ENCODE measurements at places on chromosomes 3 and 15.

DNA sequence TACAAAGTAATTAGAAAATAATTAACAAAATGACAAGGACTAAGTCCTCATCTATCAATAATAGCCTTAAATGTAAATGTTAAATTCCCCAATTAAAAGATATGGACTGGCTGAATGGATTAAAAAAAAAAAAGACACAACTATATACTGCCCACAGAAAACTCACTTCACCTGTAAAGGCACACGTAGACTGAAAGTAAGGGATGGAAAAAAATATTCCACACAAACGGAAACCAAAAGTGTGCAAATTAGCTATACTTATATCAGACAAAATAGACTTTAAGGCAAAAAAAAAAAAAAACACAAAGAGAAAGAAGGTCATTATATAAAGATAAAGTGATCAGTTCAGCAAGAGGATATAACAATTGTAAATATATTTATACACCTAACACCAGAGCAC is 111.4 kb upstream of the ZBED2 start:
- no peaks in the 10 kb centered on the region for H3K36me3 ChIP-seq
- H3K4me1 ChIP-seq: no peaks in the 10 kb centered on the region
- H3K27me3 ChIP-seq: no peaks in the 10 kb centered on the region

GRCh38 chr15:81939604-81940440 is 106.0 kb downstream of the MEX3B start:
- H3K27ac ChIP-seq: no peak overlapping the region
- no peaks in the 10 kb centered on the region for H3K27me3 ChIP-seq
- no peak overlapping the region for H3K4me3 ChIP-seq
- H3K36me3 ChIP-seq: no peaks in the 10 kb centered on the region
- peak; percentile 61 for DNase-seq

GRCh38 chr15:72198356-72199204 is 993 bp upstream of the GRAMD2A start:
- H3K36me3 ChIP-seq: peaks cover 53% of the 10 kb centered on the region

DNA sequence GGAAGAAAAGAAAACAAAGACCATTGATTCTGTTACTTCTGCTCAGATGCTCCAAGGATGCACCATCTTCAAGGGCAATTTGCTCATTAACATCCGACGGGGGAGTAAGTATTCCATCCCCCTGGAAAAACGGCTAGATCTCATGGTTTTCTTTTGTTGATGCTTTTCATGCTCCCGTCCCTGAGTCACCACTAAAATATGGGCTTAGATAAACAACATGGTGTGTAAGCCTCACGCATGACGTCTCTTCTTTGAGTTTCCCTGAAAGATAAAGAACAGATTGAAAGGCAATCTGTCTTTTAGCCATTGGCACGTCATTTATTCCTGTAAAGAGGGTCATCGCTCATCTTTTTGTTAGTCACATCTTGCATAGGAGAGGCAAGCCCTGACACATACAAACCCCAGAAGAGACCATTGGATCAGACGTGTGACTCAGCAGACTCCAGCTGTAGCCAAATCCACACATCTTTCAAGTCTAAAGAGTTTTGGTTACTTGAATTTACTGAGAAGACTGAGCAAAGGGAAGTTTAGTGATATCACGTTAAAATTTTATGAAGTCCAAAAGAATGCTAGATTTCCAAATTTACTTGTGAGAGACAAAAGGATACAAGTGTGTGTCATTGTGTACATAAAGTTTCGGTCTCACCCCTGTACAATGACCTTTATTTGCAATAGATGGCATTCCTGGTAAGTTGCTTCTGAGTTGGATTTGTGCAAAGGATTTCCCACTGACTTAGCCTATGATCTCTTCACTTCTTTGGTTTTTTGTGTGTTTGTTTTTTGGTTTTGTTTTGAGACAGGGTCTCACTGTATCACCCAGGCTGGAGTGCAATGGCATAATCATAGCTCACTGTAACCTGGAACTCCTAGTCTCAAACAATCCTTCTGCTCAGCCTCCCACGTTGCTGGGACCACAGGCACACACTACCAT is 110.5 kb downstream of the PGPEP1L start:
- H3K36me3 ChIP-seq: peaks cover 64% of the 10 kb centered on the region
- no peak for DNase-seq
- H3K27ac ChIP-seq: peak overlapping the region; percentile 76
- H3K4me1 ChIP-seq: peaks cover 3% of the 10 kb centered on the region

DNA sequence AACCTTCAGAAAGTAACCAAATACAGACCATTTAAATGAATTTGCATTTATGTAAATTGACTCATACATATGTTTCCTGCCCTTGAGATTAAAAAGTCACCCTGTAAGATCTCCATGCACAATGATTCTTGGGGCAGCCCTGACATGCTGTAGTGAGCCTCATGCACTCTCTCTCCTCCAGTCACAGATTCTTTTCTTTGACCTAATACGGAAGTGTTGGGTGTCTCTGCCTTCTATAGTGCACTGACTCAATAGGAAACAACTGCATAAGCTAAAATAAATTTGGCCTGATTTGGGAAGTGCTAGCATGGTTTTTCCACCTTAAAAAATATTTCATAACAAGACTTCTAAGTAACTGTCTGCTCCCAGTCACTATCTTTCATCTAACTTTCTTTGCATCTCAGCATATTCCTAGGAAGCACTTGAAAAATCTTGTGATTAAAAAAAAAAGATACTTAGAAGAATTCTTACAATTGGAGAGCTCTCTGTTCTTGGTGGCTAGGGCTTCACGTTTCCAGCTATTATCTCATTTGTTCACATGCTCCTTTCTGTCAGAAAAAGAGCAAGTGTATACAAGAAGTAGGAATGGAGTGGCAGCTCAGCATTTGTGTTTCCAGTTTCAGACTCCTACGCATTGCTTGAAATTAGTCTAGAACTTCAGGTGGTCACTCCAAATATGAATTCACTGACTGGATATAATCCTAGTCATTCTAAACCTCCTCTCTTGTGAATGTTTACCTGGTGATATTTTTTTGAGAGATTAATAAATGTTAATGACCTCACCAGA is 207.9 kb upstream of the COL8A1 start:
- H3K36me3 ChIP-seq: no peaks in the 10 kb centered on the region
- no peak overlapping the region for H3K27ac ChIP-seq
- H3K4me1 ChIP-seq: no peaks in the 10 kb centered on the region
- H3K4me3 ChIP-seq: no peak overlapping the region

GRCh38 chr3:107897471-107898061 is 193.3 kb downstream of the CD47 start:
- no peaks in the 10 kb centered on the region for H3K36me3 ChIP-seq
- H3K27me3 ChIP-seq: no peaks in the 10 kb centered on the region
- H3K27ac ChIP-seq: no peak overlapping the region
- H3K4me1 ChIP-seq: peaks cover 3% of the 10 kb centered on the region
- H3K4me3 ChIP-seq: no peak overlapping the region

DNA sequence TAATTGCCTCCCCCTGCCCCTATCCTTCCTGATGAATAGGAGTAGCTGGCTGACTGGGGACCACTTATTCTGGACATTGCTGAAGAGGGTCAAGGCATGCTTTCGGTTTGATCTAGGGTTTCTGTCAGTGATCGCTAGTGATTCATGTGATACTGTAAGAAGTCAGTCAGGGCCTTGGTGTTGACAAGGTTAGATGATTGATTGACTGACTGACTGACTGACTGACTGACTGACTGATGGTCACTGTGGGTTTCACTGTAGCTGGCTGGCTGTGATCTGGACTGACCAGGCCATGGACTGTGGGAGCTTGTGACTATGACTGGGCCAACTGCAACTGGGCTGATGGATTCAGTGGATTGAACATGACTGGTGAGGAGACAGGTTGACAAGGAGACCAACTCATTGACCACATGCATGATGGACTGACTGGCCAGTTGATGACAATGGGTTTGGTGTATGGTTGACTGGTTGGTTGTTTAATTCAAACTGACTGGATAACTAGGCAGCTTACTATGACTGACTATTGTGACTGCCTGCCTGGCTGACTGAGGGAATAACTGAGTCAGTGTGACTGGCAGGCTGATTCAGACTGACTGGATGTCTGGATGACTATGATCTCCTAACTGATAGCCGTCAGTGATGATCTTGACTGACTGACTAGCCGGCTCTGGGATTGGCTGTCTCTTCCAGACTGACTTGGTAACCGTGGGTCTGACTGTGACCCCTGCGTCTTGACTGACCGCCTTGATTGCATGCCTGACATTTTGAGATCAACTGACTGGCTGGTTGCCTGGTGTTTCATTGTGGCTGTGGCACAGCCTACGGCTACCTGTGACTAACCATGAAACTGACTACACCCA is 509.9 kb downstream of the SHQ1 start:
- H3K27me3 ChIP-seq: peaks cover 9% of the 10 kb centered on the region
- no peak overlapping the region for H3K4me3 ChIP-seq
- H3K27ac ChIP-seq: no peak overlapping the region
- peaks cover 13% of the 10 kb centered on the region for H3K4me1 ChIP-seq
- DNase-seq: peak; percentile 39

DNA sequence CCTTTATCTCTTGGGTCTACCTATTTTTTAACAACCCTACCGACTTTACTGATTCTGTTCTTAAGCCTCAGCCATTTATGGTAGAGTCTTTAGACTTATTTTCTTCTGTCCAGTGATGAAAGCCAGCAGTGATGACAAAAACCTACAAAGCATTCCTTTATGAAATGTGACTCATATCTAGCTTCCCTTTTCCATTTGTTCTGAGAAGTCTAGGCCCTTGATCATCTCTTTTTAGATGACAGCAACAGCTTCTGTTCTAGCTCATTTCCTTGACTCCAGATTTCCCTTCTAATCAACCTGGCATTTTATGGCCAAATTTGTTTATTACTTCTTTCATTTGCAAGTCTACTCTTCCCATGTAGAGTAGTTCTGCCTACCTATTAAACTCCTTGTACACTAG is 36.1 kb downstream of the CFAP44 start:
- H3K27me3 ChIP-seq: no peaks in the 10 kb centered on the region
- no peaks in the 10 kb centered on the region for H3K4me1 ChIP-seq
- H3K4me3 ChIP-seq: no peak overlapping the region
- no peaks in the 10 kb centered on the region for H3K36me3 ChIP-seq
- DNase-seq: no peak
- H3K27ac ChIP-seq: no peak overlapping the region

GRCh38 chr15:90871139-90871715 is 2.8 kb downstream of the FURIN start:
- H3K4me1 ChIP-seq: peaks cover 45% of the 10 kb centered on the region
- no peak overlapping the region for H3K27ac ChIP-seq
- DNase-seq: peak; percentile 81
- H3K27me3 ChIP-seq: no peaks in the 10 kb centered on the region
- H3K36me3 ChIP-seq: peaks cover under 1% of the 10 kb centered on the region

- H3K36me3 ChIP-seq: no peaks in the 10 kb centered on the region
- no peak for DNase-seq
- H3K27me3 ChIP-seq: peaks cover 50% of the 10 kb centered on the region
Measured at GRCh38 chr3:71787851-71788405, 3.0 kb upstream of the PROK2 start.
